ENCODE measurements at places on chromosomes 12 and 14.

DNA sequence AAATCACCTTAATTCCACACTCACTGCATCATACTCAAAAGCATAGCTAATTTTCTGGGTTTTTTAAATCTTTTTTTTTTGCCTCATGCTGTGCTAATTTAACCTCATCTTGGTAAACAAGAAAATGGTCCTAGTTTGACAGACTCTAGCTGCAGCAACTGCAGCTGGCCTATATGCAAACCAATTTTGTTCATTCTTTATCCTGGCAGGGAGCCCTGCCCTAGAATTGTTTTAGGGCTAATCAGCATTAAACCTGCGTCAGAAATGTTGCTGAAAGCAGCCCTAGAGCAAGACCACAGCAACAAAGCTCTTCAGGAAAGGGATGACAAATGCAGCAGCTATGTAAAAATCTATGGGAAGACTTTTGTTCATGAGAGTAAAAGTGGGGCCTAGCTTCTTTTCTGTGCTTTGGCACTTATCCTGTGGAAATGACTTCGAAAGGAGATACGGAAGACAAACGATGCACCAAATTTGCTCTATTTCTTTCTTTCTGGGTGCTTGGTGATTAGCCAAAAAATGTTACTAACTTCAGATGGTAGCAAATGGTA lies 72.2 kb downstream of the DENND5B start:
- no peaks in the 10 kb centered on the region for H3K36me3 ChIP-seq
- no peak for DNase-seq
- H3K4me1 ChIP-seq, result peaks cover 24% of the 10 kb centered on the region
- H3K27me3 ChIP-seq, result no peaks in the 10 kb centered on the region
- no peak overlapping the region for H3K4me3 ChIP-seq
- H3K27ac ChIP-seq, result no peak overlapping the region

DNA sequence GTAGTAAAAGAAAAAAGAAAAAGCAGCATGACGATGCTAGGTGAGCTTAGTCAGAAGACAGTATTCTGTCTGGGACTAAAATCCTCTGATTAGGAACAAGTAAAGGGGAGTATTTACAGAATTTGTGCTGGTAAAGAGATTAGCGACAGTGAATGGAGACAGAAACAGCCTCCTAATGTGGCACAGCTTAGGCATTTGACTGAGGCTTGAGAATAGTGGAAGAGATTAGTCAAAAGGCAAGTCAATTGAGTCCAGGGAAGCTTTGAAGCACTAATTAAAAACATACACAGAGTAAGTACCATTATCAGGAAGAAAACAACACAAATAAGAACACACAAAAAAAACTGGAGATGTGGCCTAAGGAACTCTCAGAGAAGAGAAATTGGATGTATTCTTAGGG lies 131.9 kb upstream of the CLEC14A start:
- H3K4me1 ChIP-seq, result no peaks in the 10 kb centered on the region
- no peaks in the 10 kb centered on the region for H3K36me3 ChIP-seq
- H3K4me3 ChIP-seq, result no peak overlapping the region
- H3K27ac ChIP-seq, result no peak overlapping the region

GRCh38 chr12:120677765-120678473 lies 9.0 kb upstream of the MLEC start:
- H3K4me3 ChIP-seq, result no peak overlapping the region
- peak overlapping the region; percentile 55 for H3K27ac ChIP-seq
- H3K4me1 ChIP-seq, result no peaks in the 10 kb centered on the region
- DNase-seq, result no peak

DNA sequence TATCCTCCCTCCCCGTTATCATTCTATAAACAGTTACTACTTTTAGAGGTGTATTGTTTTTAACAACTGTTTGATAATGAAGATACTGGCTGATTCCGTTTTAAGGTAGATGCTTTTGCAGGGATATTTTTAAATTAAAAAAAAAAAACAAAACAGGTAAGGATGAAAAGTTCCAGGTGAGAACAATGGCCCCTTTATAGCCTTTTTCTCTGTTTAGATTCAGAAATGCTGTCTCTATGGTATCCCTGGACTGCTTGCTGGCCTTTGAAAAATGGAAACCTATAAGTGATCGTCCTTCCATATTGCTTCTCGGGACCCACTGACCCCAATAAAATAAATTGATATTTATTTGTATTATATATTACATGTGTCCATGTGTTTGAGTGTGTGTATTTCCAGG lies 23.2 kb upstream of the ANO6 start:
- DNase-seq, result no peak
- no peaks in the 10 kb centered on the region for H3K4me1 ChIP-seq
- no peak overlapping the region for H3K27ac ChIP-seq
- no peaks in the 10 kb centered on the region for H3K27me3 ChIP-seq

DNA sequence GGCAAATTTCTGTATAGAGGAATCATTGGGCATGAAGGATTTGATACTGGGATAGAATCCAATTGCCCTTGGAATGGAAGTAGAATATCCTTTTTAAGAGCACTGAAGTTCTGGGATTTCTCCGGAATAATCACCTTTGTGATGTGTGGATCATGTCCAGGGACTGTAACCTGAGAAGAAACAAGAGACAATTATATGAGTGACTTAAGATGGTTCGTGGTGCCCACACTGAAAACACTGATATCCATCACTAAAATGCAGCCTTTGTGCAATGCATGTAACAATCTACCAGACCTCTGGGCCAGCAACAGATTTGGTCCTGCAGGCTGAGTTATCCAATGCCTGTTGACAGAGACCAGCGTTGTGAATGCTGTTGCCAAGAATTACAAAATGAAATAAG lies 48.5 kb downstream of the MDM2 start:
- DNase-seq, result no peak
- H3K4me3 ChIP-seq, result no peak overlapping the region
- H3K27ac ChIP-seq, result no peak overlapping the region
- no peaks in the 10 kb centered on the region for H3K4me1 ChIP-seq
- no peaks in the 10 kb centered on the region for H3K27me3 ChIP-seq

DNA sequence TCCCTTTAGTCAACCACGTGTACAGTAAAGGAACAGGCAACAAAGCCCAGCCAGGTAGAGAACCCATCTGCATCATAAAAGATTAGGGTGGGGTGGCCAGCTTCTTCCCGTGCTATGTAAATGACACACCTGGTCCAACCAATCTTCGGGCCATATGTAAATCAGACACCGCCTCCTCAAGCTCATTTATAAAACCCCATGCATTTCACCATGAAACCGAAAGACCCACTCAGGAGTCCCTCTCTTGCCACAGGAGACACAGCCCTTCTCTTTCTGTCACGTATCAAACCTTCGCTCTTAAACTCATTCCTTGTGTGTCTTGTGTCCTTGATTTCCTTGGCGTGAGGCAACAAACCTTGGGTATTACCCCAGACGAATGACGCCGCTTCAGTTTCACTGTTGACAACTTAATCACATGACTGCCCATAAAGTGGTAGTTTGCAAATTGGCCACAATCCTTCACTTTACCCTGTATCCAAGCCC lies 59.8 kb upstream of the TBPL2 start:
- H3K4me3 ChIP-seq, result no peak overlapping the region
- H3K36me3 ChIP-seq, result no peaks in the 10 kb centered on the region
- DNase-seq, result no peak
- H3K27me3 ChIP-seq, result no peaks in the 10 kb centered on the region
- no peaks in the 10 kb centered on the region for H3K4me1 ChIP-seq
- H3K27ac ChIP-seq, result no peak overlapping the region

- H3K4me1 ChIP-seq, result no peaks in the 10 kb centered on the region
- DNase-seq, result no peak
- no peak overlapping the region for H3K4me3 ChIP-seq
- no peak overlapping the region for H3K27ac ChIP-seq
- no peaks in the 10 kb centered on the region for H3K27me3 ChIP-seq
- H3K36me3 ChIP-seq, result peaks cover 9% of the 10 kb centered on the region
Observed at GRCh38 chr12:54292931-54293241, 7.9 kb downstream of the NFE2 start.

DNA sequence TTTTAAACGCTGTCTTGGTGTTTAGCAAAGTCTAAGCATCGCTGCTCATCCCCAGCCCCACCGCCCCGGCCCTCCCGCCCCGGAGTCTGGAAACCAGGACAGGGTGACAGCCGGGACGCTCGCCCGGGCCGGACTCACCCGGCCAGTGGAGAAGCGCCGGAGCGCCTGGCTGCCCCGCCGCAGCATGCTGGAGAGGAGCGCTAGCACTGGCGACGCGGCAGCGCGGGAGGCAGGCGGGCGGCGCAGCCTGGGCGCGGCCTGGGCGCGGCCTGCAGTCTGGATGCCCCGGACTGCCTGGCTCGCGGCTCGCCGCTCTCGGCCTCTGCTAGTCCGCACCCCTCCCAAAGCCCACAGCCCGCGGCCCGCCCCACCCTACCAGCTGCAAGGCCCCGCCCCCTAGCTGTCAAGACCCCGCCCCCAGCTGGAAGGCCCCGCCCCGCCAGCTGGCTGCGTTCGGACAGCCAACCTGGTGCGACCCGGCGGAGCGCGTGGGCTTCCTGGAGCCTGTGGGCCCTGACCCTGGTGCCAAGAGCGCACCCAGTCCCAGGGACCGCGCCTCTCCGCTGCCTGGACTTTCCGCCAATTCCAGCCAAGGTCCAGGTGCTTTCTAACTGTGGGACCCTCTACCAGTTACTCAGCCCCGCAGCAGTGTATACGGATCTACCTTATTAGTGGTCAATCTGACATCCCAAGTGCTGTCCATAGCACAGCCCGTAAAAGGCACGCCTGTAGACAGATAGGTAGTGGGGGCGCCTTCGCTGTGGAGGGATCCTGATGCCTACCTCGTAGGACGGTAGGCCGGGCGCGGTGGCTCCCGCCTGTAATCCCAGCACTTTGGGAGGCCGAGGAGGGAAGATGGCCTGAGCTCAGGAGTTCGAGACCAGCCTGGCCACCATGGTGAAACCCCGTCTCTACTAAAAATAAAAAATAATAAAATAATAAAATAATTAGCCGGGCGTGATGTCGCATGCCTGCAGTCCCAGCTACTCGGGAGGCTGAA lies at the start of gene ALDH1L2:
Gene ALDH1L2 (minus strand): TSS at position 208 of the 1,000 bp plus-strand sequence. CDS start 22 bp downstream, at position 186.
- no peaks in the 10 kb centered on the region for H3K36me3 ChIP-seq
- H3K4me3 ChIP-seq, result peak within 1 kb of the TSS; percentile 49
- DNase-seq, result peak; percentile 83
- H3K27ac ChIP-seq, result peak within 1 kb of the TSS; percentile 53
- H3K27me3 ChIP-seq, result no peaks in the 10 kb centered on the region

DNA sequence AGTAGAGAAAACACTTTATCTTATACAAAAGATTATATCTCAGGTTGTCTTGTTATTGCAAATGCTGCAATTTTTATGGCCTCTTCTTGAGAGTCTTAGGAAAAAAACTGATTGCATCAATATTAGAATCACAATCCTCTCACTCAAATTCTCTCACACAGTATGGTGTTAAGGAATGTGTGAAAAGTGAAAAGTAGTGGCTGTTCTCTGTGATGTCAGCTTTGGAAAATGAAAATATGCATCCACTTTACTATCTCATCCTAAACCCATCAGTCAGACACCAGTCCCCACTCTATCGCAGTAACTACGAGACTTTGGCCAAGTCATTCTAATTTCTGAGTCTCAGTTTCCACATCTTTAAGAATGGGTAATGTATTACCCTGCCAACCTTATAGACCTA lies 32.6 kb upstream of the NTF3 start:
- no peaks in the 10 kb centered on the region for H3K27me3 ChIP-seq
- H3K4me3 ChIP-seq, result no peak overlapping the region
- H3K36me3 ChIP-seq, result no peaks in the 10 kb centered on the region
- no peaks in the 10 kb centered on the region for H3K4me1 ChIP-seq

- DNase-seq, result no peak
- no peak overlapping the region for H3K27ac ChIP-seq
- no peaks in the 10 kb centered on the region for H3K4me1 ChIP-seq
- no peaks in the 10 kb centered on the region for H3K27me3 ChIP-seq
Observed at GRCh38 chr14:103740991-103741689, 25.5 kb downstream of the ZFYVE21 start.

- H3K4me1 ChIP-seq, result peaks cover 19% of the 10 kb centered on the region
- no peaks in the 10 kb centered on the region for H3K27me3 ChIP-seq
- H3K4me3 ChIP-seq, result no peak overlapping the region
- H3K36me3 ChIP-seq, result no peaks in the 10 kb centered on the region
- no peak for DNase-seq
- H3K27ac ChIP-seq, result no peak overlapping the region
Observed at GRCh38 chr12:7966563-7966962, 30.6 kb upstream of the SLC2A3 start.

DNA sequence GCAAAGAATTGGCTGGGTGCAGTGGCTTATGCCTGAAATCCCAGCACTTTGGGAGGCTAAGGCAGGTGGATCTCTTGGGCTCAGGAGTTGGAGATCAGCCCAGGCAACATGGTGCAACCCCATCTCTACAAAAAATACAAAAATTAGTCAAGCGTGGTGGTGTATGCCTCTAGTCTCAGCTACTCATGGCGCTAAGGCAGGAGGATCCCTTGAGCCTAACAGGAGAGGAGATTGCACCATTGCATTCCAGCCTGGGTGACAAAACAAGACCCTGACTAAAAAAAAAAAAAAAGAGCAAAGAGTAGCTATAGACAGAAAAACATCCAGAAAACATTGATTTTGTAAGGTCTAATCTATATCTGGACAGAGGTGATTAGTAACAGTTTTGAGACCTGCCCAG lies 25.0 kb downstream of the KIF21A start:
- H3K4me3 ChIP-seq, result no peak overlapping the region
- H3K27me3 ChIP-seq, result no peaks in the 10 kb centered on the region
- H3K36me3 ChIP-seq, result no peaks in the 10 kb centered on the region

- DNase-seq, result no peak
- no peaks in the 10 kb centered on the region for H3K4me1 ChIP-seq
- no peak overlapping the region for H3K27ac ChIP-seq
- H3K27me3 ChIP-seq, result no peaks in the 10 kb centered on the region
- no peak overlapping the region for H3K4me3 ChIP-seq
- no peaks in the 10 kb centered on the region for H3K36me3 ChIP-seq
Observed at GRCh38 chr14:38522724-38523123, 266.8 kb upstream of the CLEC14A start.

GRCh38 chr12:105348142-105348541 lies 17.7 kb downstream of the C12orf75 start:
- H3K4me3 ChIP-seq, result no peak overlapping the region
- no peaks in the 10 kb centered on the region for H3K36me3 ChIP-seq
- no peak for DNase-seq
- no peak overlapping the region for H3K27ac ChIP-seq

GRCh38 chr12:114190971-114191370 lies 215.0 kb downstream of the TBX5 start:
- H3K36me3 ChIP-seq, result no peaks in the 10 kb centered on the region
- no peaks in the 10 kb centered on the region for H3K27me3 ChIP-seq
- H3K4me1 ChIP-seq, result no peaks in the 10 kb centered on the region
- H3K27ac ChIP-seq, result no peak overlapping the region

DNA sequence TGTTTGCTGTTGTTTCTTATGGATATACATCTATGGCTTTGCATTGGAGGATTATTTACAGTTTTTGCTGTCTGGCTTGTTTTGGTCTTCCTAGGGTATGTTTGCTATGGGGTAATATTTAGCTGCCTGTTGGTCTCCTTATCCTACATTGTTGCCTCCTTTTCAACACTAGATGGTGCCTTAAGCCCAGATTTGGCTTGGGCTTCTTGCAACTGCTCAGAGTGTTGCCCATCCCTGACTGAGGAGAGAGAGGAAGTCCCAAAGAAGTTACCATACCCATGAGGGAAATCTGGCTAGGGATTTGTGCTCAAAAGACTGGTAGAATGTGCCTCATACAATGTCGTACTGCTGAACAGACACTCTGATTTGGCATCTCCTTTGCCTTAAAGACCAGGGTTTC lies 94.6 kb upstream of the MUCL1 start:
- no peaks in the 10 kb centered on the region for H3K27me3 ChIP-seq
- no peak for DNase-seq
- no peak overlapping the region for H3K27ac ChIP-seq
- H3K4me3 ChIP-seq, result no peak overlapping the region

- no peak overlapping the region for H3K4me3 ChIP-seq
- no peaks in the 10 kb centered on the region for H3K4me1 ChIP-seq
- H3K36me3 ChIP-seq, result no peaks in the 10 kb centered on the region
- no peak for DNase-seq
- H3K27ac ChIP-seq, result peak overlapping the region; percentile 53
Observed at GRCh38 chr12:92987846-92988621, 58.9 kb upstream of the EEA1 start.
